Pons (tissue), 1 donor: ENCODE measurements at places on chromosomes 7 and 10.

GRCh38 chr10:91162495-91163268, 57.8 kb upstream of the PCGF5 start:
- peak; percentile 69 for DNase-seq

DNA sequence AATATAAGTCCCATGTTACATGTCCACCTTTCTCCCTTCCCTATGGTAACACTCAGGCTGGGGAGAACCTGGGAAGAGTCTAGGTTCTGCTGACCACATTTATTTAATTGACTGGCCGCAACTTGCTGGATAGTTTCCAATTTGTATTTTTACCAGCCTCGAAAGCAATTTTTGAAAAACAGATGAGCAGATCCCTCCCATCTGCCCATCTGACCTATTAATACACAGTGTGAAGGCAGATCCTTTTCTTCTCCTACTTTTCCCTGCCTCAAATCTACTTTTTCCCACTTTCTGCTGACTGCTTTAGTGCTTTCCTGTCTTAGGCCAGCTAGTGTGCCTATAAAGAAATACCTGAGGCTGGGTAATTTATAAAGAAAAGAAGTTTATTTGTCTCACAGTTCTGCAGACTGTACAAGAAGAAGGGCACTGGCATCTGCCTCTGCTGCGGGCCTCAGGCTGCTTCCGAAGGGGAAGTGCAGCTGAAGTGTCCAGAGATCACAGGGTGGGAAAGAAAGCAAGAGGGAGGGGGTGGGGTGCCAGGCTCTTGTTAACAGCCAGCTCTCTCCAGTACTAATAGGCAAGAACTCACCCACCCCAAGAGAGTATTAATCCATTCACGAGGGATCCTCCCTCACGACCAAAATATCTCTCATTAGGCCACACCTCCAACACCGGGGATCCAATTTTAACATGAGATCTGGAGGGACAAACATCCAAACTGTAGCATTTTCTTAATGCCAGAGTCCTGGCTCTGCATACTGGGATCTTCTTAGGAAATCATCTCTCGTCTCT, 336.0 kb upstream of the IGFBP3 start:
- DNase-seq, result no peak

DNA sequence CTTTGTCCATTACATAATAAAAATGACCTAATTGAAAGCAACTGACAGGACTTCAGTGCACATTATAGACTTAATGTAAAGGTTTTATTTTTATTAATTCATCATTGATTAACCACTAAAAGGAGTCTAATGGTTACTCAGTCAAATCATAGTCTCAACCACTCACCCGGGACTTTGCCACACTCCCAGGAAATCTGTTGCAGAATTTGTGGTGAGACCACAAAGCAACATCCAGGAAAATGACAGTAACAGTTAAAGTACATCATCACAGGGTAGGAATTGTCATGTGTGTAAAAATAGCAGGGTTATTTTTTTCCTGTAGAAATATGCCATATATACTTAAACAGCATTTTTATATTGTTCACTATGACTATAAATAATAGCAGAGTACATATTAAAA, 6.3 kb upstream of the HGF start:
- no peak for DNase-seq

GRCh38 chr7:3695602-3696001, 394.6 kb downstream of the SDK1 start:
- peak; percentile 9 for DNase-seq

GRCh38 chr10:33093362-33093761, 135.3 kb upstream of the ITGB1 start:
- DNase-seq, result peak; percentile 19

DNA sequence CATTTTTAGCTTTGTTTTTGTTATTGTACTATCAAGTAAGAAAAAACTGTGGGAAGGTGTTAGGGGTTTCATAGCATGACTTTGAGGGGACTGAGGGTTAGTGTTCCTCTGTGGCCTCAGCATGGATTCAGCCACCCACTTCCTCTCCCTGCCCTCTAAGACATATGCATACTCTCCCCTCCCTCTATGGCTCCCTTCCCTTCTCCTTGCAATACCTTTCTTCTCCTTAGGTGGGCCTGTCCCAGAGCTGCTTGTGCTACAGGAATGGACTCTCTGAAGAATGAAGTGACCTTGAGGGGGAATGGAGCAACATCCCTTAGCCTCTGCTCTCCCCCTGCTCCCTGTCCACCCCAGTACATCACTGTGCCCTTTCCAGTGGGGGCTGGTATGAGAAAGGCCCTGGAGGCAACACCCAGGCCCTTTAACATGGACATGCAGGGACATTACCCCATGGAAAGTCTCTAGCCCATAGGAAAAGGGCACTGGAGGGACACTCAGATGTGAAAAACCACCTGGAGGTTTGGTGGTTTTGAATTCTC, 22.4 kb downstream of the CDH23 start:
- DNase-seq, result no peak

DNA sequence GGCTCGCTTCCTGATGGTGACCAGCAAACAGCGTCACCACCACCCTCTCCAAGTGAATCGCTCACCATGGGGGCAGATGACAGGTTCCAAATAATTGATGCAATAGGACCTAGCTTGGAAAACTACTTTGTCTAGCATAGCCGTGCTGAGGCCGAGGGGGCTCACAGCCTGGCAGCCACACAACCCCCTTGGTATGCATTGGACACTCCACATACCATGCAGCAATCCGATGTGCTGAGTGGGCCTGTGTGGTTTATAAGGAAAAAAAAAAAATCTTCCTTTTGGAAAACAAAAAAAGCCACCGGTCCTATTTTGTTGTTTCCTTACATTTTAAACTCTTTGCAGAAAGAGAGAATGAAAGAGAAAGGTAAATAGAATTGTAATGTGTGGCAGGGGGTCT, 15.1 kb downstream of the GATA3 start:
- no peak for DNase-seq

GRCh38 chr7:96246919-96247318, 75.0 kb downstream of the SLC25A13 start:
- DNase-seq, result no peak

DNA sequence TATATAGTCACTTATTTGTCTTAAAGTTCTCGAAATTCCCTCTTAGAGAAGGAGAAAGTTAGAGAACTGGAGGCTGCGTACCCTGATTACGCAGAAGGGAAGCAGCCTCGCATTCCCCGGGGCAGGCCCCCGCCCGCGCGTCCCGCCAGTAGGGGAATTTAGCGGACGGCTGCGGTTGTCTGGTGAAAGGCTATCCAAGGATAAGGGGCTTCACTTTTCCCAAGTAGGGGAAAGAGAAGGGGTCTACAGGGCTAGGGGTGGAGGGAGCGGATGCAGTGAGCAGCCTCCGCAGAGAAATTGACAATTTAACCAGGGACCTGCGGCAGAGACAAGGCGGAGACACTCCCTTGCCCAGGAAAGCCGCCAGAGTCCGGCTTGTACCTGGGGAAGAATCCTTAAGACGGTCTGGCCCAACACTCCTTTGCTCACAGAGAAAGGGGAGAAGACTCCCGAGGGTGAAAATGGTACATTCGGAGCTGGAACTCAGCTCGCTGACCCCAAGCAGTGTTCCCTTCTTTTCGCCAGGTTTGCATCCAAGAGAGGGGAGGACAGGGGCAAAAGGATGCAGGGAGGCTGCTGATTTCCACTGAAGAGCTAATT, 994 bp upstream of the MAGI2 start:
- DNase-seq, result no peak

GRCh38 chr7:8185926-8186683, 75.9 kb downstream of the ICA1 start:
- DNase-seq, result peak; percentile 61

DNA sequence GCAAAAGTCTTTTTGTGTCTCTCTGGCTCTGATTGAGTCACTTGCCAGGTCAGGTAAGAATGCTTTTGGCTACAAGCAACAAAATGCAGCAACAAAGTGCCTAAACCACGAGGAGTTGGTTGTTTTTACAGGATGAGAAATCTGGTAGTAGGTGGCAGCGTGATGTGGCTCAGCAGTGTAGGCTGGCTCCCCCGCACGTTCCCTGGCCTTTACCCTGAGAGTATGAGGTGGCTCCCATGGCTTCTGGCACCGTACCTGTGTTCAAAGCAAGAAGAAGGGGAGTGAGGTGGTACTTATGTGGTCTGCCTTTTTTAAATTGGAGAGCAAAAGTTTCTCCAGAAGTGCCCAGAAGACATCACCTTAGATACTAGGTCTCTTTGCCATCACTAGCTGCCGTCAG, 11.7 kb downstream of the PRKRIP1 start:
- DNase-seq, result no peak

DNA sequence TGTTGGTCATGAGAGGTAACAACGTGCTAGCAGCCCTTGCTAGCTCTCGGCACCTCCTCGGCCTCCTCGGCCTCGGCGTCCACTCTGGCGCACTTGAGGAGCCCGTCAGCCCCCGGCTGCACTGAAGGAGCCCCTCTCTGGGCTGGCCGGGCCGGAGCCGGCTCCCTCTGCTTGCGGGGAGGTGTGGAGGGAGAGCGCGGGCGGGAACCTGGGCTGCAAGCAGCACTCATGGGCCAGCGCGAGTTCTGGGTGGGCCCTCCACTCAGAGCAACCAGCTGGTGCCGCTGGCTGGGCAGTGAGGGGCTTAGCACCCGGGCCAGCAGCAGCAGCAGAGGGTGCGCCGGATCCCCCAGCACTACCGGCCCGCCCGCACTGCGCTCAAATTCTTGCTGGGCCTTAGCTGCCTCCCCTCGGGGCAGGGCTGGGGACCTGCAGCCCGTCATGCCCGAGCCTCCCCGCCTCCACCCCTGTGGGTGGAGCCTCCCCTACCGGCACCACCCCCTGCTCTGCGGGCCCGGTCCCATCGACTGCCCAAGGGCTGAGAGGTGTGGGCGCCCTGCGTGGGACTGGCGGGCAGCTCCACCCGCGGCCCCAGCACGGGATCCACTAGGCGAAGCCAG, 96.1 kb downstream of the PAXIP1 start:
- DNase-seq, result no peak

GRCh38 chr10:69659241-69660038, 29.4 kb downstream of the FAM241B start:
- DNase-seq, result no peak

DNA sequence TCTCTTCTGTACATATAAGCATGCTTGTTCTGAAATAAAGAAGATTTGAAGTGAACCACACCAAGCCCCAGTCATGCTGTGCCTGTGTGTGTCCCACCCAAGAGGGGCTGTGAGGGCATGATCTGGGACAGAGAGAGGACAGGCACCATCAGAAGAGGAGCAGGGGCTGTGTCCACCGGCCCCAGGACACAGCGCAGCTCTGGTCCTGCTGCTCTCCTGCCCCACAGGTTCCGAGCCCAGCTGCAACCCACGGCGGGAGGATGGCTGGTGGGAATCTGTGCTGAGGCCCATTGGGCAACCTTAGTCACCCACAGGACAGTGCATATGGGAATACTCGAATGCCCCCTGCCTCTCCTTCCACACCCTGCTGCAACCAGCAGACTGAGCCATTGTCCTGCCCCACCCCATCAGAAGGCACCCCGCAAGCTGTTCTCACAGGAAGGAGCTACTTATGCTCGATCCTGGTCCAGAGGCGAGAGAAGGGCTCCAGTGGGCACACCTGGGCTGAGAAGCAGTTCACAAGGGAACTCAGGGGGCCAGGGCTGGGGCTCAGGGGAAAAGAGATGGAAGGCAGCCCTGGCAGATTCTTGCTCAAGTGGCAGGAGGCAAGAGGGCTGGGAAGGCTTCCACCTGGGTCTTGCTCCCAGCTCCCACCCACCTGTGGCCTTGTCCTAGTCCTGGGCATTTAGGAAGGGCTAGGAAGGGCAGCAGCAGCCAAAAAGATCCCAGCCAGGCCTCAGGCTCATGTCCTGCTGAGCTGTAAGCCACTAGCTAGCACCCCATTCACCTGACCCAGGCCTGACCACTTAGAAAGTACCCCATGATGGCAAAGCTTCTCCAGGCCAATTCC, 31.9 kb downstream of the LDB3 start:
- no peak for DNase-seq

DNA sequence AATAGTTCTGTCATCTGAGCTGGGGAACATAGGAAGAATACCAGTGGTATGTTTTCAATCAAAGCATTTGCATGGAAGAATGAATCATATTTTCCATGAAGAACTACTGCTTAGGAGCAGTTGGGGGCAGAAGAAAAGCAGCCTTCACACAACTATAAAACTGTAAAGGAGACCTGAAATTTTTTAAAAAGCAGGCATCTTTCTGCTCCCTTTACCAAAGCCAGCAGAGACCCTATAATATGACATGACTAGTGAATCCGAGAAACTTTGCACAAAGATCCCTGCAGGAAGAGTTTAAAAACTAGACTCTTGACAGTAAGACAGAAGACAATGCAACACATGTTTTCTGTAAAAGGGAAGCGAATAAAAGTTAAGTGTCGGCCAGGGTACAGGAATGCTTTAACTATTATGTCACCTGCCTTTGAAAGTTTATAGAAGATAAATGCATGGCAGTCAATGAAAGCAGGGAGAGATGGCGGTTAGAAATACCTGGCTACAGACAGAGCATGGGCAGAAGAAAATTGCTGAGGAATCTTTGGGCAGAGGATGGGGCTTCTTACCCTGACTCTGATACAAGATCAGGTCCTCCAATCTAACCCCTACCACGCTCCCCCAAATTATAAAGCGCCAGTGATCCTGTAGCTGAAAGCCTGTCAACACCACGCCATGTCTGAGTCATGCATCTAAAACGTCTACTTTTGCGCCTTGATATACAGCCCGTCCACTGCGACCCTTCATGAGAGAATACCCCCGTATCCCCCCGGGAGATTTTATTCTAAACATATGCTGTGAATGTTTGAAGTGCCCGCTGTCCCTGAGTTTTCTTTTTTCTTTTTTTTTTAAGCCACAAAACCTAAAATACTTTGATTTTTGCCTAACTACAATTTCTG, 93.1 kb downstream of the GLI3 start:
- no peak for DNase-seq

GRCh38 chr10:119541459-119542356, 811 bp downstream of the RGS10 start:
- no peak for DNase-seq

DNA sequence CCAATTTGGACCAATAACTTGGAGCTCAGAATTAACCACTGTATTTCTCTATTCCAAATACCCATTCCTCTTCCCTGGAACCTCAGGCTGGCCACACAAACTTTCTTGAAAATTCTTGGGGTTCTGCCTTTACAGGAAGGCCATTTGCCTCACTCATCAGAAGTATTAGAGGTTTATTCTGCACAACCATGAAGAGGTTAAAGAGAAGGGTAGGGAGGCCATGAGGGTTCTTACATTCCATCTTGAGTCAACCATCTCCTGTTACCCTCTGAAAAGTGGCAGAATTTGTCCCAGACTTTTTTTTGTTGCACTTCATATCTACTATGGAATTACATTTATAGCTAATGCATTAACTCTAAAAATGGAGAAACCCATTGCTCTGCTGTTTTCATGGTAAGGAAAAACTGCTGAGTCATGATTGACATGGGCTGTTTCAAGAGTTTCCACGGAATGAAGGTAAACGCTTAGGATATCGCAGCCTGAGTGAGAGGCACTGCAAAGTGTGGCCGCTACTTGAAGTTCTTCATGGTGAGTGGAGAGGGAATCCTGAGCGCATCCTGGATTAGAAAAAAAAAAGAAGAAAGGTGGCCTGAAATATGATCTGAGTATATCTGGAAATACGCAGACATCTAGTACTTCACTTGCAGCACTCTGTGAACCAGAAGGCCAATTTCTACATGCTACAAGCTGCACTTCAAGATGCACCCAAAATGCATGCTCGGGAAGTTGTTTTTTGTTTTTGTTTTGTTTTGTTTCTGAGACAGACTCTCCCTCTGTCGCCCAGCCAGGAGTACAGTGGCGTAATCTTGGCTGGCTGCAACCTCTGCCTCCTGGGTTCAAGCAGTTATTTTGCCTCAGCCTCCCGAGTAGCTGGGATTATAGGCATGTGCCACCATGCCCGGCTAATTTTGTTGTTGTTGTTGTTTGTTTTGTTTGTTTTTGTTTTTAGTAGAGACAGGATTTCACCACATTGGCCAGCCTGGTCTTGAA, 83.7 kb downstream of the KIAA1217 start:
- no peak for DNase-seq
